Small intestine (tissue), 16 donors: ENCODE measurements at places on chromosomes 4 and X.
A peak's percentile ranks its signal among the peaks of the same experiment; 100 is the strongest.

- no peak for DNase-seq
Measured at GRCh38 chr4:179607003-179607402, 2164.8 kb upstream of the AGA start.

DNA sequence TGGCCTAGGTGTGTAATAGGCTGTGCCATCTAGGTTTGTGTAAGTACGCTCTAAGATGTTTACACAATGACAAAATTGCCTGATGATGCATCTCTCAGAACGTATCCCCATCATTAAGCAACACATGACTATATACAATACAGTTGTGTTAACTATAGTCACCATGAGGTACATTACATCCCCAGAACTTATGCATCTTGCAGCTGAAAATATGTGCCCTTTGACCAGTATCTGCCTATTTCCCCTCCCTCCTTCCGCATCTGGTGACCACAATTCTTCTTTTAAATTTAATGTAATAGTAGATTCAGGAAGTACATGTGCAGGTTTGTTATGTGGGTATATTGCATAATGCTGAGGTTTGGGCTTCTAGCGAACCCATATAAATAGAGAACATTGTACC is 239.8 kb upstream of the IL1RAPL1 start:
- no peak for DNase-seq

- no peak for DNase-seq
Measured at GRCh38 chr4:19684084-19684483, 567.6 kb upstream of the SLIT2 start.

GRCh38 chr4:15427161-15427560 is 672 bp upstream of the C1QTNF7 start:
- DNase-seq, result no peak

- no peak for DNase-seq
Measured at GRCh38 chr4:140189805-140190204, 35.8 kb upstream of the MAML3 start.

DNA sequence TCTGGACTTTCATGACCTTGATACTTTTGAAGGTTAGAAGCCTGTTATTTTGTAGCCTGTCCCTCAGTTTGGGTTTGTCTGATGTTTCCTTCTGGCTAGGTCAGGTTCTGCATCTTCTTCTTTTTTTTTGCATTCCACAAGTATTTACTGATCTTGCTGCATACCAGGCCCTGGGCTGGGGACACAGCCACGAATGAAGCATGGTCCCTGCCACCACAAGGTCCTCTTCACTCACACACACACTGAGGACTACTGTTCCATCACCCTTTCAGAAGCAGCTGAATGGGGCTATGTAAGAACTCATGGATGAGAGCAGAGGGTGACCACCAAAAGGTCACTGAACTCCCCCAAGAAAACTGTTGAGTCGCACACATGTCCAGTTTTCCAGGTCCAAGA is 39.2 kb downstream of the USP11 start:
- DNase-seq, result no peak

DNA sequence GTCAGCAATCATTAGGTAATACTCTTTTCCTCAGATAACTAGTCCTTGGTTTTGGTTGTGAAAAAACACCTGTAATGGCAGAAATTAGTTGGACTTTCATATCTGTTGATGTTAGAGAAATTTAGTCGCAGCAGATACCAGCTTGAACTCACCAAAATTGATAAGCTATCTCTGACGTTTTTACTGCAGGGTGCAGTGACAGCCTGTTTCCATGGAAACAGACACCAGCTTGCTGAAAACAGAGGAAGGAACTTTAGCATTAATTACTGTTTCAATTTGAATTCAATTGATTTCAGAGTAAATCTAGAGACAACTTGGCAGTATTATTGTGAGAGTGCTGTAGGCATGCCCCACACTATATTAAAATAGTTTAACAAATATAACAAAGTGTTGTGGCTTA is 246.5 kb downstream of the PPP1R2C start:
- DNase-seq, result peak; percentile 70

DNA sequence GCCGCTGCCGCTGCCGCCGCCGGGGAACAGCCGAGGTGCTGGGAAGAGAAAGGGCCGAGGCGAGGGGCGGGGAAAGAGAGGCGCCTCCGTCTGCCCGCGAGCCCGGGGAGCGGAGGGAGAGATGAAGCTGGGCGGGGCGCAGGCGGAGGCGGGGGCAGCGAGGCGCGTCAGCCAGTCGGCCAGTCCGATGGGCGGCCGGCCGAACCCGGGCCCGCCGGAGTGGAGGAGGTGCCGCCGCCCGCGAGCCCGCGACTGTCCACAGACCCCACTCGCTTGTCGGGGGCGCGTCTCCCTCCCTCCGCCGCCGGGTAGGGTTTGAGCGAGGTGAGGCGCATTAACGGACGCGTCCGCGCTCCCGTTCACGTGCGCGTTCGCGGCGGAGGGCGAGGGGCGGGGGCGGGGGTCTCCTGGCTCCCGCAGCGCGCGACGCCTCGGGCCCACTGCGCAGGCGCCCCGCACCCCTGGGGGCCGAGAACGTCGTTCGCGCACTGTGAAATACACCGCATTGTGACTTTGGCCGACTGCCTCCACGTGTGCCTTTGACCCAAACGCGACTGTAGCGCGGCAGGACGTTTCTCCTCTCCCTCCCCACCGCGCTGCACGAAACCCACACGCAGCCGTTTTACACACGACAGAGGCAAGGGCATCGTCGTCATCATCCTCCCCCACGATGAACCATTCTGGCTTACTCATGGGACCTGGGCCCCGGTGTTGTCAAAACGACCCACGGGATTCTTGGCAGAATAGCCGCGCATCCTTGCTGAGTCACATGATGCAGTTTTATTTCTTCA is at the start of gene NUDT11:
NUDT11 (minus strand) TSS at position 92 of the 791 bp plus-strand sequence. CDS start 148 bp downstream, outside the sequence.
- peak; percentile 56 for DNase-seq

- no peak for DNase-seq
Measured at GRCh38 chrX:49978176-49978575, 55.8 kb downstream of the CLCN5 start.

GRCh38 chrX:81208916-81209315 is 7.0 kb downstream of the SH3BGRL start:
- DNase-seq, result no peak

- DNase-seq, result no peak
Measured at GRCh38 chr4:182018691-182019090, 224.5 kb upstream of the TENM3 start.

- DNase-seq, result peak; percentile 58
Measured at GRCh38 chr4:104418286-104418685, 76.4 kb downstream of the CXXC4 start.

- no peak for DNase-seq
Measured at GRCh38 chrX:31201503-31201902, 129.7 kb upstream of the FTHL17 start.

DNA sequence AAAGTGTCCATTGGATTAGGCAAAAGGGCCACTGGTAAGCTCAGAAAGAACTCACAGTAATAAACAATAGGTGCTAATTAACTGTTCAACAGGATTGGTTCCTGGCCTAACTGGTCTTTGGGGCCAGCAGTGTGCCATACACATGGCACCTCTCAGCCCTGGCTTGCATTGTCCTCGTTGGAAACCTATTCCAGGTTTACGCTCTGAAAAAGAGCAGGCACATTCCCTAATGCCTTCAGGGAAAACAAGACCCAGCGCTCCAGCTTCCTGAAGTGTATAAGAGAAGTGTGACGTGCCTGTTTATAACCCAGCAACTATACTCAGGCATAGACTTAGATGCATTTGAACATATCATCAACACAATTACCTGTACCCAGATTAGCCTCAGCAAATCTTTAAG is 51.9 kb upstream of the RBM47 start:
- no peak for DNase-seq

DNA sequence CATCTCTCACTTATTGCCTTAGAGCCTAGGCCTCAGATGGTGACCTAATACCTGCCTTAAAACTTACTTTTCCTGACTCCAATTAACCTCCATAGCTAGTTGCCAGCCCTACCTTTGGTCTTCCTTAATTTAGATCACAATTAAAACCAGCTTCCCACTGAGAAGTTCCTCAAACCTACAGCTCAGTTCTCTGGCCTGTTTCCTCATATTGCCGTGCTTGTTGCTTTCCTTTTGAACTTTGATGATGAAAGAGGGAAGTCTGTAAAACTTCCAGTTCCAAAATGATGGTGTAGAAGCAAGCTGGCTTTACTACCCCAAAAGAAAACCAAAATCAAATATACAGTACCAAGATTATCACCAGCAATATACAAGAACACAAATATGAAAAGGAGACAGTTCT is 28.9 kb upstream of the CAMK2D start:
- no peak for DNase-seq

- no peak for DNase-seq
Measured at GRCh38 chr4:73245955-73246354, 12.6 kb downstream of the ANKRD17 start.

DNA sequence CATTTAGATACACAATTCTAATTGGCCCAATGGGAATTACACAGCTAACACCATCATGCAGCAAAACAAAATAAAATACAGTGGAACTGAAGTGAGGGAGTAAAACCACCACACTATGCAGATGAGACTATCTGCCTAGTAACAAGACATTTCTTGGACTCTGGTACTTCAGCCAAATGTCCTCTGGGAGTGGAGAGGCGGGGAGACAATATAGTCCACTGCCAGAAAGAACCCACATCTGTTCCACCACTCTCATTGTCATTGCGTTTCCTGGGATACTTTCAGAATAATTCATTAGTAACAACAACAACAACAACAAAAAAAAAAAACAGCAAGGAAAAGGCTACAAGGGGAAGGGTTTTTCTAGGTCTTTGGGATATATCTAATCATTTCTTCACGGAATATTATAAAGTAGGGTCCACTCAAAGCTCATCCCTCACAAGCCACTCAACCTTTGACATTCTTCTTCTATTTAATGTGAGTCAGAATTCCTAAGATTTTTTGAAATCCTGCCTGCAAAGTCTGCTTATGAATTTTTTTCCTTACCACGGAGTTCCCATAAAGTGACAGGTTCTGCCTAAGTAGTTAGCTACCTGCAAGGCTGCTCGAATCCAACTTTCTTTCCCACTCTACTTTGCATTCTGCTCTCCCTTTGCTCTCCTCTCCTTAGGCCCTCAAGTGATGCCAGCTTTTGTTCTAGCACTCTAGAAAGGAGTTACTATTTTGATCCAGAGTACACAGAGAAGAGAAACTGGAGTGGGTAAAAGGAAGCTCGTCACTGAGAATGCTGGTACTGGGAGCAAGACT is 254.6 kb downstream of the CHIC1 start:
- DNase-seq, result no peak

- no peak for DNase-seq
Measured at GRCh38 chrX:123193101-123193500, 9.0 kb downstream of the GRIA3 start.

- DNase-seq, result no peak
Measured at GRCh38 chrX:24168807-24169206, 19.3 kb downstream of the ZFX start.

DNA sequence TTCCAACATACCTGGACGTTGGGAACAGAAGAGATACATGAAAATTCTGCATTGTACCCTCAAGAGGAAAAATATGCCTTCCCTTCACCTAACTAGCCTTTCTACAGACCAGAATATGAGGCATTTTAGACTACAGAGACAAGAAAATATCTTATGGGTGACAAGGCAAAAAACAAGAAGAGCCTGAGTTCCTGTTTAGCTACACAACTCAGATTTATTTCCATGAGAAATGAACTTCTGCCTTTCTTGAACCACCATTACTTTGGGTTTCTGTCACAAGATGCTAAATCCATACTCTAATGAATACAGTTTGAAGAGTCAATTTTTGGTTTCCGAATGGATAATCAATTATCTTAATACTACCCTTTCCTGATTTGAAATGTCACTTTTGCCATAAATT is 18.7 kb downstream of the RCHY1 start:
- no peak for DNase-seq

- no peak for DNase-seq
Measured at GRCh38 chr4:98967786-98968329, 27.7 kb upstream of the METAP1 start.

- DNase-seq, result peak; percentile 81
Measured at GRCh38 chrX:49172280-49172780, 632 bp downstream of the PLP2 start.

DNA sequence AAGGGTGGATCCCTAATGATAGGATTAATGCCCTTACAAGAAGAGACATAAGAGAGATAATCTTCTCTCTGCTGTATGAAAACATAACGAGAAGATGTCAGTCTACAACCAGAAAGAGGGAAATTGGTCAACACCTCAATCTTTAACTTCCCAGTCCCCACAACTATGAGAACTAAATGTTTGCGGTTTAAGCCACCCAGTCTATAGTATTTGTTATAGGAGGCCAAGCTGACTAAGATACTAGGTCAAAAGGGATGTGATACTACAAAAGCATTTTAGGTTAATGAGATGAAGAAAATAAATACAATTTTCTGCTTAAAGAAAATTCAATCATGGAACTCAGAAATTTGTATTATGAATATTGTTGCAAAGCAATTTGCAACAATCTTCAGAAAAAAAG is 55.4 kb upstream of the LHFPL1 start:
- DNase-seq, result no peak

DNA sequence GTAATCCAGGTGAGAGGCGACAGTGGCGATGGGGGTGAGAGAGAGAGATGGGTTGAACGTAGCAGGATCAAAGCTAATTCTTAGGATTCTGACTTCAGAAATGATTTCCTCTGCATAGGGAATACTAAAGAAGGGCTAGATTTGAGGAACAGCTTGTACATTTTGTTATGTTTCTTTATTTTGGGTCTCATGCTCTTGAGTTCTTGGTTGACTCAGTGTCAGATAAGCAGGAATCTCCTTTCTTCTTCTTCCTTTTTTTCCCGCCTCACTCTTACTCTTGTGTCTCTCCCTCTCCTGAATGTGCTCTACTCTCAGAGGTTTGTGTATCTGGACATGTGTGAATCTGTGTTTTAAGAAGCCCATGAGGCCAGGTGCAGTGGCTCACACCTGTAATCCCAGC is 36.4 kb downstream of the FAM193A start:
- no peak for DNase-seq

DNA sequence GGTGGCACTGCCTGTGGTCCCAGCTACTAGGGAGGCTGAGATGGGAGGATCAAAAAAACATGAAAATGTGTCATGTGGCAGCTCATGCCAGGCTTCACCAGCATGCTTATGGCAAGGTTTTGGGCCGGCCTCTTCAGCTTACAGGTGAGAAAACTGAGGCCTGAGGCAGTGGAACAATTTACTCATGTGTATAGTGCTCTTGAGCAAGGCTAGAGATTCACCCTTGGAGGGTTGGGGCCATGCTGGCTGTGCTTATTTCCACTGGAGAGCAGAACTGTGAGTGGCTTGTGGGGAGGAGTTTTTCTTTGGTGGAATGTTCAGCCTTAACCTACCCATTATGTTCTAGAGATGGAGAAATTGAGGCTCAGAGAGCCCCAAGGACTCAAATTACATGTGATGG is 31.8 kb downstream of the NSD2 start:
- no peak for DNase-seq
